ENCODE measurements at places on chromosomes 2 and 18.
A peak's percentile ranks its signal among the peaks of the same experiment; 100 is the strongest.

GRCh38 chr2:176080540-176081375, 3.0 kb downstream of the EVX2 start:
- DNase-seq, result peak; percentile 38

DNA sequence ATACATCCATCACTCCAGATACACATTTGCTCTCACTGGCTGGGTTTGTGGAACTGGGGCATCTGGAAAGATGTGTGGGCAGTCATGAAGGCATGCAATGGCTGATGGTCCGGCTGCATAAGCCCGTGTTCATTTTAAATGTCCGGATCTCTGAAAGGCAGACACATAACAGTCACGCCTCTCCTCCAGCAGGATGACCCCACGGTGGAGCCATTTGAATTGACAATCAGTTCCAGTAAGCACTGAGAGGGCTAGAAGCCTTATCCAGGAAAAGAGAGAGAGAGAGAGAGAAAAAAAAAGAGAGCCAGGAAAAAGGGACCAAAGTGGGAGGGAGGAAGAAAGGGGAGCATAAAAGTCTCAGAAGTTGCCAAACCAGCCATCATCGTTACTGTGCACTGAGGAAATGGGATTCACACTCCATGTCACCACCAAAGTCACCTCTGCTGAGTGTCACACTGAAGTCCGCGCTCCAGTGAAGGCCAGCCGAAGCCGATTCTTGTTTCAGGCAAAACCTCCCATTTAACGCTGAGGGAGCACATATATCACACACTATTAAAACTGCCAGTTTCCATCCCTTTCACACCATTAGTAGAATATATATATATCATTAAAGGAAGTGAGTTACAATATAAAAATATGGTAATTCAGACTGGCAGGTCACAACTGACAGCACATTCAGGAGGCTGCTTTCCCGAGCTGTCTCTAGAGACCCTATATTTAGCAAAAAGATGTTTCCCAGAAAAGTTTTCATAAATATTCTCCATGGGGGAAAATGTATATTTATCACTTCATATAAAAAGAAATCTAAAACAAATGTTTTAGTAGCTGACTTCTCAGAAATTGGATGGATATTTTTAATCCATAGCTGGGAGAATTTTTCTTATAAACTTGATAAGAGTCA, 142.0 kb downstream of the ACTR3 start:
- no peak for DNase-seq

GRCh38 chr18:2060086-2060485, 511.2 kb downstream of the METTL4 start:
- DNase-seq, result no peak

DNA sequence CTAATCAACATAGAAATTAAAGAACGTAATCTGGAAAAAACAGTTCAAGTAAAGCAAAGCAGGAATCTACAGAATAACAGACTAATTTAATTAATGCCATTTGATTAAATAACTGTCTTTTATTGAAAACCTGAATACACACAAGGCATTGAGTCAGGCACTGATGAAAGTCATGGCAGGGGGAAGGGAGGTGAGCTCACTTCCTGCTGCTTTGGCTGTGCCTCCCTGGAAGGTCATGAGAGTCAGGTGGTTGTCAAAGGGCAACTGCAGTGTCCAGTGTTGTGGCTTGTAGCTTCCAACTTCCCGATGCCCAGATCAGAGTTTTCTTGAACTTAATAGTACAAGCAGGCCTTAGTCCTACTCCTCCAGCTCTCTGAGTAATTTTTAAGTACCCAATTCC, 180.9 kb downstream of the PID1 start:
- DNase-seq, result no peak

GRCh38 chr2:595831-596592, 81.2 kb downstream of the TMEM18 start:
- no peak for DNase-seq

DNA sequence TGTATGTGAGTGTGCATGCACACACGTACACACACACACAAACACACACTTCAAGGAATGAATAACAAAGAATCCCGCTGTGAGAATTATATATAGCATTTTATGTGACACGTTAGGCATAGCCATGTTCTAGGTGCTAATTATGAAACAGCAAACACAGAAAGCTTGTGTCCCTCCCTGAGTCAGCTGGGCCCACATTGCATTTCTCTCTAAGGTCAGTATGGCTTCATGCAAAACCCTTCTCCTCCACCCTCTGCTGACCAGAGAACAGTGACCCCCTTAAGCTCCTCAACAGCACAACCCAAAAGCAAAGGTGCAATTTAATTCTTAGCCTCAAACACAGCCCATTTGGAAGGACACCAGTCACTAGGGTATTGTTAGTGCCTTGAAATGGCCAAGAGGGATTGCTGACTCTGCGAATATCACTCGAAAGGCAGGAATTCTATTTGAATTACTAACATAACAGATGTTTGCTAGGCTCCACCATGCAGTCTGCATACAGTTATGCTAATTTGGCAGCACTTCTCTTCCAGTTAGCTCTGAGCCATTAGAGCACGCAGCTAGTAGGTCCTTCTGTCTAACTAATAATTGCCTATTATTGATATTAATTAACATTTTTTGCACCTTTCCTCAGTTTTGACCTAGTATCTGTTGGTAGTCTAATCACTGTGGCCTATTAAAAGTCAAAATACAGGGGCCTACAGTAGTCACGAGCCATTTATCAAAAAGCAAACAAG, 149.0 kb downstream of the LNPK start:
- DNase-seq, result no peak

- peak; percentile 45 for DNase-seq
Measured at GRCh38 chr18:62957885-62958472, 242.6 kb downstream of the PHLPP1 start.

GRCh38 chr18:20996418-20996817, 115.2 kb downstream of the ROCK1 start:
- no peak for DNase-seq

DNA sequence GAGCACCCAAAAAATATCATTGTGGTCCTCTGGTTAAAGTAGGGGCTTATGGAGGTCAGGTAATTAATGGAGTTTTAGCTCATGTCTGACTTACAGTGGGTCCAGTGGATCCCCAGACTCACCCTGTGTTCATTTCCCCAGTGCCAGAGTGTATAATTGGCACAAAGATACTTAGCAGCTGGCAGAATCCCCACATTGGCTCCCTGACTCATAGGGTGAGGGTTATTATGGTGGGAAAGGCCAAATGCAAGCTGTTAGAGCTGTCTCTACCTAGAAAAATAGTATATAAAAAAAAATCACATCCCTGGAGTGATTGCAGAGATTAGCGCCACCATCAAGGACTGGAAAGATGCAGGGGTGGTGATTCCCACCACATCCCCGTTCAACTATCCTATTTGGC, 1067.6 kb upstream of the ACVR2A start:
- DNase-seq, result no peak

DNA sequence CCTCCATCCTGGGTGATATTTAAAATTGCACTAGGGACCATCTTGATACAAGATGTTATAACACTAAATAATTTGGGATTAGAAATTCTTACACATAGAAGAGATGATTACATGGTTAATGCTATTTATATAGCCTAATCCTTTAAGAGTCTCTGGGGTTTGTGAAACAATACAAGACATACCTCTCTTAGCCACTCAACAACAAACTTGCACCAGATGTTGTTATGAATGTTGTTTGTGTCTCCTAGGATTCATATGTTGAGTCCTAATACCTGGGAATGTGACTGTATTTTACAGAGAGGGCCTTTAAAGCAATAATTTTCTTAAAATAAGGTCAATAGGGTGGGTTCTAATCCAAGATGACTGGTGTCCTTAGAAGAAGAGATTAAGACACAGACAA, 678.3 kb downstream of the NYAP2 start:
- no peak for DNase-seq

GRCh38 chr2:235382179-235382578, 111.7 kb upstream of the AGAP1 start:
- DNase-seq, result no peak

DNA sequence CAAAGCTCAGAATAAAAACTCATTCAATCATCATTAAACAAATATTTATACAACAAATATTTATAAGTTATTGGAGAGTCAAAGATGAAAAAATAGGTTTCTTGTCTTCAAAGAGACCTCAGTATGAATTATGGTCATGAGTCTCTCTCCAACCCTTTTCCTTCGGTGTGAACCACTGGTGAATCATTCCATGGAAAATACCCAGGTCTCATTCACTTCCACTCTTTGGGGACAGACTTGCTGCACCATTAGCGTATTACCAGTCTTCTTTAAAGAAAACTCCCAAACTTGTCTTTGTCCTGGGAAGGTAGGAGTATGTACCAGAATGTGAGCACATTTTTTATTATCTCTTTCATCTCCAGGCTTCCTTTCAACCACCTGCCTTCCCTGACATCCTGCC, 257.4 kb upstream of the RBMS1 start:
- DNase-seq, result no peak

- DNase-seq, result no peak
Measured at GRCh38 chr2:17429130-17429529, 89.1 kb downstream of the RAD51AP2 start.

- no peak for DNase-seq
Measured at GRCh38 chr2:8413589-8414135, 268.2 kb upstream of the ID2 start.

DNA sequence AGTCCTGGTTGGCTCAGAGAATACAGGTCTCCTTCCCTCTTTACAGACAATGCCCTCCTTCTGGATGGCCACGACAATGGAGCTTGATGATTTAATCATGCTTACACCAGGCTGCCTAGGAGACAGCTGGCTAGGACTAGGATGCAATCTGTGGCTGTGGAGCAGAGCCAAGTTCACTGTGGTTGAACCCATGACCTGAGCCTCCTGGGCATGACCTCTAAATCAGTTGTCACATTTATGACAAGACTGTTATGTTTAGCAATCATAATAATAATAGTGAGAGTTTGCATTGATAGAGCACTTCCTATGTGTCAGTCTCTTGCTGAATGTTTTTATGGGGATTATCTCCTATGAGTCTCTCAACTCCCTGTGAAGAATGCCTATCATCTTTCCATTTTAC, 244.1 kb downstream of the ICOS start:
- DNase-seq, result no peak

GRCh38 chr2:188466761-188467160, 175.1 kb downstream of the GULP1 start:
- DNase-seq, result no peak

GRCh38 chr2:190587106-190587505, 52.6 kb upstream of the NEMP2 start:
- no peak for DNase-seq

GRCh38 chr2:150101947-150102346, 385.5 kb downstream of the RND3 start:
- no peak for DNase-seq

- DNase-seq, result no peak
Measured at GRCh38 chr2:198945496-198945895, 512.2 kb downstream of the SATB2 start.

DNA sequence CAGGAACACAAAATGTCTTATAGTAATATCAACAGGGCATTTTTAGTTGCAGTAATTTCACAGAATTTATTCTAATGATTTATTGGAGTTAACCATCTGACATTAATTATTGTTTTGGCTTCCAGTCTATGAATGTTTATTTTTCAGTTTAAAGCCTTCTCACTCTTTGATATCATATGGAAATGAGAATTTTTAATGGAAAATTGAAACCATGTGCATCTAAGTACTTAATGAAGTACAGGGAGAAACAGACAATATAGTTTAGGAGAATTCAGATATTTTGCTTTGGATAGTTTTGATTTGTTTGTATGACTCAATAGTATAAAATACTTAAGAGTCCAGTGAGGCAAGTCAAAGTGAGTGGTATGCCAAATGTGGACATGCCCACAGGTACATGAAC, 126.1 kb downstream of the OLA1 start:
- DNase-seq, result no peak

DNA sequence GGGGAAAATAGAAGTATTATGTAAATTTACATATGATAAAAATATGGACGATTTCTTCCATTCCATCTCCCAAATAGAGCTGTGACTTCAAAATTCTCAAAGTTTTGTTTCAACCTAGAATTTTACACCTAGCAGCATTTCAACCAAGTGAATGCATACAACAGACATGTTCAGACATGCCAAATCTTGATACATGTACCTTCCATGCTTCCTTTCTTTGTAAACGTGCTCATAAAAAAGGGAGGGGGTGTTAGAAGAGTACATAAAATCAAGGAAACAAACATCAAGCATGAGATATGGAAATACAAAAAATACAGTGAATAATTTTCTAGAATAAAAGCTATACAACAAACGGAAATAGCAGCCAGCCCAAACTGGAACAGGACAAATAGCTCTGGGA, 974.2 kb downstream of the ERBB4 start:
- no peak for DNase-seq

- DNase-seq, result no peak
Measured at GRCh38 chr2:240367721-240368120, 67.7 kb upstream of the GPC1 start.

DNA sequence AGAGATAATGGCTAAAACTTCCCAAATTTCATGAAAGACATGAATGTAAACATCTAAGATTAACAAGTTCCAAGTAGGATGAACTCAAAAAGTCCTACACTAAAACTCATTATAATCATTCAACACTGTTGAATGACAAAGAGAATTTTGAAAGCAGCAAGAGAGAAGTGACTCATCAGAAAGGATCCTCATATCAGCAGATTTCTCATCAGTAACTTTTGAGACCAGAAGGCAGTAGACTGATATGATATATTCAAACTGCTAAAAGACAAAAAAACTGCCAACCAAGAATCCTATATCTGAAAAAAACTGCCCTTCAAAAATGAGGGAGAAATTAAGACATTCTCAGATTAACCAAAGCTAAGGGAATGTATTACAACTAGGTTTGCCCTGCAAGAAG, 130.6 kb upstream of the OTX1 start:
- DNase-seq, result no peak

GRCh38 chr2:127695491-127696472, 5.5 kb upstream of the SFT2D3 start:
- DNase-seq, result peak; percentile 66

- DNase-seq, result no peak
Measured at GRCh38 chr2:161177969-161178368, 17.7 kb downstream of the TANK start.

GRCh38 chr2:65548576-65549256, 116.3 kb upstream of the SPRED2 start:
- DNase-seq, result no peak

DNA sequence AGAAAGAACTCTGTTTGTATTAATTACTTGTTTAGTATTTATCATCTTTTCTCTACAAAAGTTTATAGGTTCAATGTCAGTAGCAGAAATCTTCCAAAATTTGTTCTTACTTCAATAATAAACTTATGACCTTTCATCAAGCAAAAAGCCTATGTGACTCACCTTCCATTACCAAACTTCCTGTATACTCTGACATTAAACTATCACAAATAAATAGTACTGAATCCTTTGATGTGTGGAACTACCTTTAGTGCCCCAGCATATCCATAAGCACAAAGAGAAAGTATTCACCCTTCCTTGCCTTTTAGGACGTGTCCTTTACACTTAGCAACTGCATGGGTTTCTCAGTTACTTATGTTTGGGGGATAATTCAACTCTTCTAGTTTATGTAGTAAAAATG, 166.0 kb downstream of the EHBP1 start:
- no peak for DNase-seq

DNA sequence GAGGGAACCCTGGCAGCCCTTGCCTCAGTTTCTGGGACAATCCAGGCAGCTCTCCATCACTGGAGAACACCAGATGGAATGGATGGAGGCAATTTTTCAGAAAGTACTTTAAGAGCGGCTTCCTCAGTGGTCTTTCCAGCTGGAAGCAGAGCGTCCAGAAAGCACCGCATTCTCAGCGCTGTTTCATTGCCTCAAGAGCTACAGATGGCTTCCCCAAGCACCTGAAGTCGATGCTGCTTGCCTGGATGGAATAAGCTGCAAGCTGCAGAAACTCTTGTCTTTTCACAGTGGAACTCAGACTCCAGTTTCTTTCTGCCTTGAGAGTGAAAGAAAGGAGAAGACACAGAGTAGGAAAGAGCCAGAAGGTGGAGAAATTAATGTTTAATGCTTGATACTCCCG, 766.9 kb downstream of the TDRD15 start:
- DNase-seq, result no peak
